Esophagus squamous epithelium (tissue), 5 donors: ENCODE measurements at places on chromosomes 16 and 17.

GRCh38 chr17:65627891-65628643 lies 66.6 kb upstream of the AXIN2 start:
- DNase-seq = no peak

GRCh38 chr17:68601565-68602288 lies 560 bp upstream of the FAM20A start:
- no peak for DNase-seq

- no peak for DNase-seq
Measured at GRCh38 chr17:39792526-39793221, 54.9 kb downstream of the GRB7 start.

GRCh38 chr16:21989133-21989532 lies 11.8 kb downstream of the PDZD9 start:
- no peak for DNase-seq

- DNase-seq = no peak
Measured at GRCh38 chr17:38892620-38893019, 22.8 kb downstream of the LASP1 start.

DNA sequence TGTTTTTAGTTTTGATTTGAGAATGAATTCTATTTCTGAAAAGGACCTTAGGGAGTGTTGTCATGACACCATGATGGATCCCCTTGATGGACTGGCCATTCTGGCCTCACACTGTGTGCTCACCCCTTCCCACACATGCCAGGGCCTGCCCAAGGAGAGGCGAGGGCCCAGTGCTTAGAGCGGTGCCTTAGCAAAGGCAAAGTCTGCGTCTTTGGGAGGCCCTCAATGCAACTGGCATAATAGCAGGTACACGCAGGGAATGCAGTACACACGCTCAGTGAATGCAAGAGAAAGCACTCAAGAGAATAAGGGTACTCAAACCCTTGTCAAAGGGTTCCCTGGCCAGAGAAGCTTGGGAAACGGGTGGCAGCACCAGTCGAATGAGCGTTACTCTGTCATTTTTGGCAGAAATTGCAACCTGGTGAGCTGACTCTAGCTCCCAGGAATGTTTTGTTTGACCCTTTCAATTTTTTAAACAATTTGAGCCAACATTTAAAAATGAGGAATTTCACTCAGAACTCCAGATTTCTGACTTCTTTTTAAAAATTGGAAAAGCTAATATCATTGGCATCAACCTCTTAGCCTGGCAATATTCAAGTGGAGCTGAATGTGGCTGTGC lies 32.1 kb downstream of the NKD1 start:
- DNase-seq = no peak

- no peak for DNase-seq
Measured at GRCh38 chr17:47686276-47686635, 7.7 kb upstream of the TBKBP1 start.

DNA sequence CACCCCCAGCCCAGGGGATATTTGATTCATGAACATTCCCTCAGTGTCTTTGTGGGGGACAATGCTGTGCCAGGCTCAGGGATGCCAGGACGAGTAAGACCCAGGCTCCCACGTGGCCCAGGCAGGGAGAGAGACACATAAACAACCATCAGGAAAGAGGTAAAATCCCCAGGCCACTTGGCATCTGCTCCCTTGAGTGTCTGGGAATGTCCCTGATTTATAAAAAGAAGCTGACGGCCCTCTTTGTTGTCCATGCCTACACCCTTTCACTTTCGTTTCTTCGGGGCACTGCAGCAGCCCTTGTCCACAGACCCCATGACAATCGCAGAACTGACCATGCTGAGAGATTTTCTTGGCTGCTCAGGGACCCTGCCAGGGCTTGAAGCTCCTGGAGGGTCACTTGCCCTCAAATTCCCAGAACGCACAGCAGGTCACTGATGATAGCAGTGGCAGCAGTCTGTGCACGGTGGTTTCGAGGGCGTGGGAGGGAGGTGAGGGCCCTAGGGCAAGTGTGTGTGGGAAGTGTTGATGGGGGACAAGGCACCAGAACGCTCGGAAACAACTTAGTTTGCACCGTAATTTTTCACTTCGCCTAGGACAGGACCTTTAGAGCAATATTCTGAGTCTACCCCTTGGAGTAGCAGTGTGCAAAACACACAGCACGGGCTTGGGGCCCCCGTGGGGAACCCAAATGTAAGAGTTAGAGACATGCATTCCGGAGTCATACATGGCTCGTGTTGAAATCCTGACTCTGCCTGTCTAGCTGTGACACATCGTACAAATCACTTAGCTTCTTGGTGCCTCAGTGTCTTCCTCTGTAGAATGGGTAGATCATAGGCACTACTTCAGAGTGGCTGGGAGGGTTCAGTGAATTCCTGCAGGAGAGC lies 4.7 kb downstream of the NOD2 start:
- DNase-seq = no peak

GRCh38 chr17:70276906-70277305 lies 107.6 kb downstream of the KCNJ2 start:
- no peak for DNase-seq
